COR-L47 (cell line): ENCODE measurements at places on chromosomes 13 and 19.

GRCh38 chr13:50170447-50171037, 155.3 kb downstream of the KCNRG start:
- DNase-seq = no peak

GRCh38 chr19:19372656-19373416, 32.6 kb upstream of the GATAD2A start:
- DNase-seq = no peak

GRCh38 chr13:47611664-47612288, 389.3 kb downstream of the SUCLA2 start:
- DNase-seq = no peak

GRCh38 chr13:43077461-43077860, 54.1 kb downstream of the DNAJC15 start:
- DNase-seq = no peak

DNA sequence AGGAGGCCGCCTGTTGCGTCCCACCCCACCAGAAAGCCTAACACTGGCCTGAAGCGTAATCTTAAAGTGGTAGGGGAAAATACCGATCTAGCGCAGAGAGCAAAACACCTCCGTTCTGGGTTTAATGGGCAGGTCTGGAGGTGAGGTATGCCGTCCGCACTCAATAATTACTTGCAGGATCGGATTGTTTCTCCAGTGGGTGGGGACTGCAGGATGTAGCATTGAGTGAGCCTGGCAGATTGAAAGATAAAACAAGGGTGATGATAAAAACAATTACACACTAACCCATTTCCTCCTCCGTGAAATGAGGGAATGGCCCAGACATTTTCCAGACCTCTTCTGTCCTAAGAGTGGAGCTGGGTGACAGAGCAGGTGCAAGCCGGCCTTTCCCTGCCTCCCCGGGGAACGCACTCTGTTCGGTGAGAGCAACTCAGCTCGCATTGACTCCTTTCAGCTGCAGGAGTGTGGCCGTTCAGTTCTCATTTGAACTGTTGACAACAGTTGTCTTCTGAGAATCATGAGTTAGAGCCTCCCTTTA, 110.2 kb upstream of the DOCK9 start:
- peak; percentile 30 for DNase-seq

GRCh38 chr13:94065741-94066140, 413.7 kb downstream of the DCT start:
- DNase-seq = no peak

- DNase-seq = no peak
Observed at GRCh38 chr13:110337247-110337646, 30.2 kb downstream of the COL4A2 start.

DNA sequence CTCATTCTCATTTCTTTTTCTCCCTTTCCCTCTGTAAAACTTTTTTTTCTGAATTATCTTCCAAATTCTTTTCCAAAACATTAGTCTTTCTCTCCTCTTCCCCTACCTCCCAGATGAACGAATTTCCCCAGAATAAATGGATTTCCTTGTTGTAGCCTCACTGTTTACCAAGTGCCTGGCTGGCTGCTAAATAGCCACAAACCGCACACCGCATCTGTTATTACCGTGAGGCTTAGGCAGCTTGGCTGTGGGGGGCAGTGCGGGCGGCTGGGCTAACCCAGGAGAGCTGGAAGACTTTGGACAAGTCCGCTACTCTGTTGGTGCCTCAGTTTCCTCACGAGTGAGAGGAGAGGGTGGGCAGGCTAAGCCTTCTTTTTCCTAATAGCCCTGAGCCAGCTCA, 10.7 kb downstream of the IL17D start:
- DNase-seq = no peak

DNA sequence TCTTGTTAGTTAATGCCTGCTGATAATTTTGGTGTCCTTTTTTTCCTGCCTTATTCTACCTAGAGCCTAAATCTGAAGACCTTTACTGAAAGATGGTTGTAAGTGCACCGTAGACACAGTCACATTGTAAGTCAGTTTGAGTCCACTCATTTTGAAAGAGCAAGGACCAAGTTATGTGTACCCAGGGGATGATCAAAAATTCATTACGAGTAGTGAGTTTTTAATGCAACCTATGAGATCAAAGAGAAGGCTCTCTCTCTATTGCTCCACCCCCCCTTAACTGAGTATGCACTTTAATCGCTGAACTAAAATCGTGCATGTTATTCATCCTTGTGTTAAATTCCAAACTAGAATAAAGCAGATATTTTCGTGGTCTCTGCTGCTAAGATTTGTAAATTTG, 1.8 kb downstream of the RAP2A start:
- no peak for DNase-seq

GRCh38 chr13:109856350-109856749, 70.0 kb upstream of the IRS2 start:
- no peak for DNase-seq

DNA sequence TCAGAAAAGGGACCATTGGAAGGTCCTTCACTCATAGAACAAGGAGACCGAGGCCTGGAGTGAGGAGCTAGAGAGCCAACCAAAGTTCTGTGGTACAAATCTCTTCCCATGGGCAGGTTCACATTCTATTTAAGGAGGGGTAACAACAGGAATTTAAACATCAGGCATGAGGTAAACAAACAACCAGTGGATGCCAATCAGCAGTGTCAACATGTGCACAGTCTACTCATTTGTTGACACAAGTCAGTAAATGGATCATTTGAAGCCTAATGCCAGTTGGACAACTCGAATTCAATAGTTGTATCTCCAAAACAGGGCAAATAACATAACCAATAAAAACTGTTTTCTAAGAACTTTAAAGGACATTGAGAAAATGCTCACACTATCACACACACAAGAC, 6.3 kb upstream of the DOCK9 start:
- no peak for DNase-seq

DNA sequence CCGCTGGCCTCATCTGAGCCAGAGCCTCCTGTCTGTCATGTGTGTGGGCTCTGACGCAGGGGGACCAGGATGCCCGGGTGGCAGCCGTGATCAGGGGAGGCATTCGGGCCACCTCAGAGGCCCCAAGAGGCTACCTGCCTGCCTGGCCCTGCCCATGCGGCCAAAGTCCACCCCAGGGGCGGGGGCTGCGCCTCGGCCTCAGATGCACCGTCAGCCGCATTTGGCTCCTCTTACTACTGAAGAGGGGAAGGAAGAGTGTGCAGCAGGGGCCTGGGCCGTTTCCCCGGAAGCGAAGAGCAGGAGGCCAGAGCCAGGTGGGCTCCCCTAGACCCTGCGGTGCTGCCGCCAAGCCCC, 34.0 kb downstream of the C13orf46 start:
- no peak for DNase-seq

DNA sequence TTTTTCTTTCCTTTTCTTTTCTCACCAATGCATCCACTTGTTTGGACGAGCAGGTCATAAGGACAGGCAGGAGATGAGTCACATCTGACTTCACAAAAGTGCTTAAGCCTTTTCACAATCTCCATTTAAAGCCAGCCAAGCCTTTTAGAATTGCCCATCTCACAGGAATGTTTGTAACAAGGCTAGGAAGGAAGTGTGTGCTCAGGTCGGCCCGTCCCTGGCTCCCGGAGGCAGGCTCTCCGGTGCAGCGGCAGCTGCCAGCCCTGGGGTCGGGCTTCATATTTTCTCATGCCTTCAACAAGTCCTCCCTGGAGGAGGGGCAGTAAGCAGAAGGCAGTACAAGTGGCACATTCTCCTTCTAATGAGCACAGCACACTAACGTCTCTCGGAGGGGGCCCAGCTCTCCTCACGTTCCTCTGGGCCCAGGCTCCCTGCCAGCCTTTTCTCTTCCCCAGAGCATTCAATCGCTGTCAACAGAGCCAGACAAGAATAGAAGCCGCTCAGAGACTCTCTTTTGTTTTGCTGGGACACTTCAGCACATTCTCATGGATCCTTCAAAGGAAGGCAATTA, 180.5 kb downstream of the COL4A1 start:
- DNase-seq = peak; percentile 22

- no peak for DNase-seq
Observed at GRCh38 chr13:37364956-37365355, 233.6 kb downstream of the POSTN start.

DNA sequence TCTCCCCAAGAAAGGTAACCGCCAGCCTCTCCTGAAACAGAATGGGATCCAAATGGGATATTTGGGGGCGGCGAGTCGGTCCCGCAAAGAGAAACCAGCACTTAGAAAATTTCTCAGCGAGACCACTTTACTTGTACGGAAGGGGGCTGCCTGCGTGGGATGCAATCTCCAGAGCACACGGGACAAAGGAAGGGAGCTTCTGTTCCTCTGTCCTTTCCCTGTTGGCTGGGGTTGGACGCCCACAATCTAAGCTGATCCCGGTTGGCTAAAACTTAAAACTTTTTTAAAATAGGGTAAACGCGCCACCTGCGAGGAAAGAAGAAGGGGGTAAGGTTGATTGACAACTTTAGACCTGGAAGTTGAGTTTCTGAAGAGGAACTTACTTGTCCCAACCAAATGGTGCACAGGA, 826 bp upstream of the BSG start:
- no peak for DNase-seq

DNA sequence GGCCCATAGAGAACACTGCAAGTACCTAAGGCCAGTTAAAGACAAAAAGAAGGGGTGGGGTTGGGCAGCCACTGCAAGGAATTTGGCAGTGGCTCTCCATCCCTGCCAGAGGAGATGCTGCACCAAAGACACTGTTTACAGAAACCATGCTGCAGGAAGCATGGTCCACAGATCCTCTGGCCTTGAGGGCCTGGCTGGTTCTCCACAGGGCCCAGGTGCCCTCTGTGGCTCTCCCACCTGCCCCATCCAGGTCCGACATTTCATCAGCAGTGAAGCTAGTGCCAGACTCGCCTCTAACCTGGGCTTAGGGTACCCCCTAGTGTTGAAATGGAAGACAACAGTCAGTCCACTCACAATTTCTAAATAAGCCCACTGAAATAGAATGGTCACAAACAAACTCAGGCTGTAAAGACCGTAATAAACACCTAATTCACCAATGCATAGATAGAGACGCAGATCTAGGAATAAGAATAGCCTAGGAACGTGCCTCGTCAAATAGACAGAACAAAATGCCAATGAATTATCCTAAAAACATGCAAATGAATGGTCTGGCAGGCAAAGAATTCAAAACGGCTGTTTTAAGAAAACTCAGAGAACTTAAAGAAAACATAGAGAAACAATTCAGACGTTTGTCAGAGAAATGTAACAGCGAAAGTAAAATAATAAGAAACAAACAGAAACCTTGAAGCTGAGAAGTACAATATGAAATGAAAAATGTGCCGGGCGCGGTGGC, 23.3 kb downstream of the LYPD4 start:
- peak; percentile 69 for DNase-seq

- DNase-seq = no peak
Observed at GRCh38 chr19:36436531-36436930, 18.1 kb upstream of the ZFP82 start.

DNA sequence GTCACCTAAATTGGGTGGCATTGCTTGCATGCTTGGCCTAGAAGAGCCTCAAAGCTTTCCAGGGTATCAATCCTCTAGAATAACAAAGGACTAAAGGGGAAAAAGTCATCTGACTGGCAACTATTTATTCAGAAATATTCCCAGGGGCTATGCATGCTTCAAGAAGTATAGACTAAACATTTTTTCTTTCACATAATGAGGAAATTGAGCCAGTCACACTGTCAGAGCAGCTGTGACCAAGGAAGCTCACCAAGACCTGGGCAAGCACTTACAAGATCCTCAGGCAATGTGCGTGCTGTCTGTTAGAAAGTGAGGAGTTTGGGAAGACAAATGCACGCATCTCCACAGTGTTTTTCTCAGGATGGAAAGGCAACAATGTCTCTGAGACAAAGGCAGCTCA, 747.2 kb downstream of the DIAPH3 start:
- no peak for DNase-seq

- no peak for DNase-seq
Observed at GRCh38 chr13:39232401-39232980, 194.2 kb downstream of the NHLRC3 start.

DNA sequence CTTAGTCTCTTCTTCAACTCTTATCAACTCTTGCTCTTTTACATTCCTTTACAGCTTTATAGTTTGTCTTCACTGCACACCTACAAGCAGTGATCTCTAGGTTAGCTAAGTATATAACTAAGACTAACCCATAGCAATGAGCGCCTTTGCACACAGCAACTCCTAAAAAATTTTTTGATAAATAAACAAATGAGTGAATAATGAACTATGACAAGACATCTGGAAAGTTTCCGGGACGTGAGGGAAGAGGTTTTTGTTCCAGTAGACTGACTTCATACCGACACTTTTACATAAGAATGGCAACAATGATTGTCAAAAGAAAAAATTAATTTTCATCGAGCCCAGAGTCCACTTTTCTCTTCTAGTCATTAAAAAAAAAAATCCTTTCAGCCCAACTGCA, 98.3 kb downstream of the ELF1 start:
- DNase-seq = no peak

- no peak for DNase-seq
Observed at GRCh38 chr19:16678498-16678897, 17.6 kb downstream of the TMEM38A start.

DNA sequence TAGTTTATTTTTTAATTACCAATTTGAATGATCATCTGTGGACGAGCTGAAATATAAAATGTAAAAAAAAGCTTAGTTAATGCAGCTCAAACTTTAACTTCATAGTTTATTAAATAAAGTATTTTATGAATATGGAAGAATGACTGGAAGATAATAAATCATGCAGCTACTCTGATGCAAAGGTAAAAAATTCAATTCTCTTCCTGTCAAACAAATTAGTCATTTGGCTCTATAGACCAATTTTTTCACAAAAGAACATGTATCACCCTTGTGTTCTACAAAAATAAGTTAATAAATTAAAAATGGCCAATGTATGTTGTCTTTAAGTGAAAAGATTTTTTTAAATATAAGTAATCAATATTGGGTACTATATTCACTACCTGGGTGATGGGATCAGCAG, 26.2 kb downstream of the EXOSC8 start:
- no peak for DNase-seq

DNA sequence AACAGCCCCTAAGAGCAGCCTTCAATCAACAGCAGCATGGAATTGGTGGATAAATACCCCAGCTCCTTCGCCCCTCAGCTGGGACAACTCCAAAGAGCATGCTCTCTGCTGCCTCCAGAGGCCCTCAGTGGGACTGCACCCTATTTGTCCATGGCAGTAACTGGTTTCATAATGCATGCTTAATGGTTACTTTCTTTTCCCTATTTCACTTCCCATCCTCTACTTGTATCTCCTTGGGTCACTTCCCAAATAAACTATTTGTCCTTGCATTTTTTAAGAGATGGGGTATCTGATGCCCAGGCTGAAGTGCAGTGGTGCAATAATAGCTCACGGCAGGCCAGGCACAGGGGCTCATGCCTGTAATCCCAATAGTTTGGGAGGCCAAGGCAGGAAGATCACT, 13.5 kb upstream of the TPM4 start:
- DNase-seq = no peak

DNA sequence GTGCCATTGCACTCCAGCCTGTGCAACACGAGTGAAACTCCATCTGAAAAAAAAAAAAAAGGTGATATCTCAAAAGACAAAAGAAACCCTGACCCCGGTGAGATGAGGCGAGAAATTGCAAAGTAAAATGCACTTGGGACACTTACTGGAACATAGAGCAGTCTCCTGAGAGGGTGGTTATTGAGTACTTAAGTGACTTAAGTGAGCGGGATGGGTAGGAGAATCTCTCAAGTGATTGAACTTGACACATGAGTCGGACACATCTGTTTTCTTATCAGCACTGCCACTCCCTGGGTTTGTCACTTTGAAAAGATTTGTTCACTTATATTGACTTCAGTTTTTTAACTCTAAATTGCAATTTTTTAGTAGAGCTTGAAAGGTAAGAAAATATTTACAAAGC, 2.8 kb downstream of the ZNF429 start:
- DNase-seq = no peak
